ENCODE measurements at places on chromosomes 12 and 14. TPM values are rescaled to one million over a fixed set of nuclear protein-coding genes. Genes with fewer than 3 reads are reported as not detected.

The DHRS2 gene
- total RNA-seq: 0.13 TPM

The TMEM121 gene
- 3.7 TPM for total RNA-seq

The VDR gene
- 0.19 TPM for total RNA-seq

The ABHD12B gene
- not detected for total RNA-seq

The FBXO21 gene
- total RNA-seq: 184 TPM

The C1R gene
- 1.0 TPM for total RNA-seq

The GPRC5D gene
- total RNA-seq: not detected

The AGAP2 gene
- 0.06 TPM for total RNA-seq

The DAO gene
- total RNA-seq: not detected

The EML5 gene
- total RNA-seq: 0.13 TPM

The C12orf75 gene
- 13.9 TPM for total RNA-seq

The ACRBP gene
- total RNA-seq: 0.57 TPM

The KRT79 gene
- total RNA-seq: not detected

The PLXNC1 gene
- 0.16 TPM for total RNA-seq

The PAPOLA gene
- 69.3 TPM for total RNA-seq

The CCDC177 gene
- total RNA-seq: not detected

The NRXN3 gene
- total RNA-seq: 0.16 TPM

The LGR5 gene
- total RNA-seq: not detected

The FAM90A1 gene
- total RNA-seq: not detected

The POLE gene
- total RNA-seq: 37.4 TPM

The TSPAN11 gene
- 2.3 TPM for total RNA-seq

The USP44 gene
- total RNA-seq: 0.81 TPM

Data from bladder microvascular endothelial cell (primary cell).